ENCODE measurements at places on chromosomes 7 and 10.

GRCh38 chr10:24277771-24278170 lies 68.8 kb downstream of the KIAA1217 start:
- peak; percentile 97 for DNase-seq

GRCh38 chr7:3153118-3153517 lies 109.5 kb upstream of the CARD11 start:
- DNase-seq, result no peak

DNA sequence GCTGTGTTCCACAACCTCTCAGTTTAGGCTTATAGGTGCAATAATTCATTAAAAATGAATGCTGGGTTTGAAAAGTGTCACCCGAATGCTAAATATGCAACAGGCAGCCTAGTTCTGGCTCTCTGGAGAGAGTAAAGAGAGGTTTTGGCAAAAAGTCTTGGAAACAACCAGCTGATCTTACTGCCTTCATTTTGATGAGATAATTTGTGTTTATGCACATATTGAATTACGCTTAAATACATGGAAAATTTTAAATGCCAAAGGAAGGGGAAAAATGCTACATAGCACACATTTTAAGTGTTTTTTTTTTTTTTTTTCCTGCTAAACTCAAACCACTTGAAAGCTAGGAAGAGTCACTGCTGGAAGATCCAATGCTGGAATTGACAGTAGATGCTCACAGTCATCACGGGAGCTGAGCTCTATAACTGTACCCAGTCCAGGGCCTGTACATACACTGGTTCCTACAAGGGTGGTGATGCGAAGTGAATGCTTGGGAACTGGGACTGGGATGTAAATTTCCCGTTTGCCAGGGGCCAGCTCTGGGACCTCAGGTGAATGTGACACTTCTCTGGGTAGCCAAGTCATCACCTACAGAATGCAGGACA lies 151.5 kb downstream of the PFKFB3 start:
- no peak for DNase-seq

- DNase-seq, result peak; percentile 70
These were observed 3.4 kb downstream of the LRRC27 start for GRCh38 chr10:132335189-132336063.

- peak; percentile 19 for DNase-seq
These were observed 62.7 kb upstream of the DDC start for GRCh38 chr7:50627824-50628361.

DNA sequence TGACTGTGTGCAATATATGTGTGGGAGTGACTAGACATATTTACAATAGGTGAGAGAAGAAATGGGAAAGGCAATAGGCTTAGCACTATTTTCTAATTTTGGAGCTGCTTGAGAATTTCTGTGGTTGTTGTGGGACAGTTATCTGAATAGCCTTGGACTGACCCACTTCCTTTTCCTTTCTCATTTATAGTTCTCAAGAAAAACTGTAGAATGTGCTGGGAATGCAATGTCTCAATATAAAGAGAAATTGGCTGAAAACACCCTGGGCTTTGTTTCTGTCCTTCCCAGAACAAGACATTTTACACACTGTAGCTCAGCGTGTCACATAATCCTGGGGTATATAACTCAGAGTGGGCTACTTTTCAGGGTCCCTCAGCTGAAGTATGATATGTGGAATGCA lies 153.0 kb upstream of the RHOBTB1 start:
- peak; percentile 23 for DNase-seq

GRCh38 chr7:79458796-79459195 lies 5.3 kb upstream of the MAGI2 start:
- DNase-seq, result peak; percentile 48

DNA sequence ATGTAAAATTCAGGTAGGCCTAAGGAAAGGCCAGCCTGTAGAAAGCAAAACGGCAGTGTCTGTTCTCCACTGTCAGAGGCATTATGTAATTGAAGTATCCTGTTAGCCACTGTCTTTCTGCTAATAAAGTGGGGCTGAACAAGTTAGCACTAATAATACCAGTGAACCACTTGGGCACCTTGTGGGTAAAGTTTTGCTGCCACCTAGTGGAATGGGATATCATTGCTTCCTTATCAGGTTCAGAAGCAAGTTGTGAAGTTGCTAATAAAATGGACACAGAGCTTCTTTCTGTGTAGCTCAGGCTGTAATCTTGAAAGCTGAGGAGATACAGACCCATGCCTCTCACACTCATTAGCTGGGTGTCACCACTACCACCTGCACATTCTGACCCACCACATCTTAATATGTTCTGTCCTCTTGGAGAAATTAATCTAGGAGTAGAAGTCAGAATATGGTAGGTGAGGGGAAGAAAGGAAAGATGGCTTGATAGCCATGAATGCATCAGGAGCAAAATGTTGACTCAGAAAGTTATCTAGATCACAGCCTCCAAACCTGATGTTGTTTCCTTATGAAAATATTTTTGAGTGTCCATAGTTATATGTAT lies 175.1 kb downstream of the SEPTIN7 start:
- DNase-seq, result peak; percentile 77

DNA sequence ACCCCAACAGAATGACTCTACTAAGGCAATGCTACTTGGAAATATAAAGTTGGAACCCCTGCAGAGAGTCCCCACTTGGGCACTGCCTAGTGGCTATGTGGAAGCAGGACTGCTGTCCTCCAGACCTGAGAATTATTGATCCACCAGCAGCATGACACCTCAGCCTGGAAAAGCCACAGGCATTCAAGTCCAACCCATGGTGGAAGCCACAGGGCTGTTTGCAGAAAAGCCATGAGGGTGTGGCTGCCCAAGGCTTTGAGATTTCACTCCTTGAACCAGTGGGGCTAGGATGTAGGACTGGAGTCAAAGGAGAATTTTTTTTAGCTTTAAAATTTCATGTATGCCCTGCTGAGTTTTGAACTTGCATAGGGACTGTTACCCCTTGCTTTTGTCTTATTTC lies 13.6 kb upstream of the GHRHR start:
- no peak for DNase-seq

GRCh38 chr7:113394856-113395255 lies 276.5 kb upstream of the SMIM30 start:
- peak; percentile 7 for DNase-seq

DNA sequence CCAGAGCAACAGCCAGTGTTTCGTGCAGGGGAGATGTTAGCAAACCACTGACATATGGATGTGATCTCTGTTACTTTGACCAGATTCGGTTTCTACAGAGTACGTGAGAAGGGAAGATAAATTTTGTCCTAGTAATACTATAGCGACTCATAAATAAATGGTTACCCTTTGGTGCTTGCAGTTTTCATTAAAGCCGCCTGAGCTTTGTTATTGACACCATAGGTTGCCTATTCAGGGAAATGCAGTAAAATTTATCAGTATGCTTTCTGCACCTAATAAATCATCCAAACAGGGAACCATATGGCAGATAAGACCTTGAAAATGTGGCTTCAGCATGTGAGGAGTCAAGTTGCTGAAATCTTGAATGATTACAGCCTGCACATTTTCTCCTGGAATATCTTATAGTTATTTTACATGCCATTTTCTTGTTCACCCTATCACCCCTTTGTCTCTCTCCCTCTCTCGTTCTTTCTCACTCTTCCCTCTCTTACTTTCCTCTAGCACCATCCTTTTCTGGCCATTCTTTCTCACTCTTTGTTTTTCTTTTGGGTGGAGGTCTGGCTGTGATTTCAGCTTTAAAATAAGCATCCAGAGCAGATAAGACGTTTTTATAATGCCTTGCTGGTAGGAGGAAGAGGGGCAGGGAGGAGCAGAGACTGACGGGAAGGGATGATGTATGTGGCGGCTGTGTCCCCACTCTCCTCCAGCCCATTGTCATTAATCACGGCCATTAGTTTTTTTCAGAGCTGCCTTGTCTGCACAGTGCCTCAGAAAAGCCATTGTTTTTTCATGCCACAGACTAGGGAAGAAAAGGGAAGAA lies 182.5 kb downstream of the LRMDA start:
- DNase-seq, result no peak

DNA sequence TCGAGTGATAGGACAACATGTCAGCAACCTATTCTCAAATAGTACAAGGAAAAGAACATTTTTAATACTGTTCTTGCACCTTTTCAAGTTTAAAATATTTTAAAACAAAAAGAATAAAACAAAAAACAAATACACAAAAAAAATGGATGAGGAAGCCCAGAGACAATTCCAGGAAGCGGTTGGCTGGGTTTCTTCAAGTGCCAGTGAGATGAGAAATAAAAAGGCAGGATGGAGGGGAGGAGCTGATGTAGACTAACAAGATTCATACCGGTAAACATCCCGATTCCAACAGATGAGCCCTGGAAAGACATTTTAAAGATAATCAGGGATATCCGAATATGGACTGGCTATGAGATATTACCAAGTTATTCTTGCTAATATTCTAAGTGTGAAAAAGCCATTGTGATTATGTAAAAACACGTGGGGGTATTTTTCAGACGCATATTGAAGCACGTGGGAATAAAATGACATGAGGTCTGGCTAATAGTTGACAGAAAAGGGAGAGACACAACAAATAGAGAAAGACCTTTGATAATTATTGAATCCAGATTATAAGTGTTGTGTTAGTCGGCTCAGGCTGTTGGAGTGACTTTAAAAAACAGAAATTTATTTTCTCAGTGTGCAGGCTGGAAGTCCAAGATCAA lies 101.3 kb upstream of the LRRC4 start:
- DNase-seq, result no peak

- peak; percentile 61 for DNase-seq
These were observed 502.6 kb downstream of the NRG3 start for GRCh38 chr10:82377608-82378007.

- peak; percentile 86 for DNase-seq
These were observed 3.2 kb upstream of the MRPS24 start for GRCh38 chr7:43872406-43873110.

GRCh38 chr7:12975412-12975811 lies 288.0 kb downstream of the ARL4A start:
- no peak for DNase-seq

- peak; percentile 96 for DNase-seq
These were observed 227.6 kb upstream of the NPSR1 start for GRCh38 chr7:34430456-34430855.

DNA sequence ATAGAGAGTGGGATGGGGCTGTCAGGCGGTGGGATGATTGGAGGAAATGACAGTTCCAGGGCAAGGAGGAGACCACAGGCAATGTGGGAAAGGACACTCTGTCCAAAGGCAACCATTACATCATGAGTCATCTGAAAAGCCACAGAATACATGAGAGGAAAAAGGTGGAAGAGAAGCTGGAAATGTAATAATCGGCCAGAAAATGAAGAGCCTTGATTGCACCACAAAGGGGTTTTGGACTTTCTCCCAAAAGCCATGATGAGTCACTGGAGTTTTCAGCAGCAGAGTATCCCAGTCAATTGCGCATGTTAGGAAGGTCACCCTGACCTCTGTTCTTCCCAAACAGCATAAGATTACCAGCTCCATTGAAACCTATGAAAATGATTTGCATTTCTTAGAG lies 222.0 kb downstream of the LHFPL3 start:
- DNase-seq, result no peak

DNA sequence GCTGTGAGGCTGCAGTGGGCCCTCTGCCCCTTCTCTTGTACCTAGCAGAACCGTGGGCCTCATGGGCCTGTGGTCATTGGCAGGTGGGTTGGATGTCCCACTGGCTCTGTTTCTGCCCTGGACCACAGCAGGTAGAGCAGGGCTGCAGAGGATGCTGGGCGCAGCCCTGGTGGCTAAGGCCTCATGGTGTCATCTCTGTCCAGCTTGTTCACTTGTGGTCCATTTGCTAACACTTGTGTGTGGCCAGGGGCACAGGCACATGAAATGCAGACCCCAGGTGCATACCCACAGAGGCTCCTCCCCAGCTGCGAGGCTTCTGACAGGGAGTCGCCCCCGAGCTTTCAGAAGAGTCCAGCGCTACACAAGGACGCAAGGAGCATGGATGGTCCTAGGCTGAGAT lies 22.4 kb upstream of the TBRG4 start:
- no peak for DNase-seq

DNA sequence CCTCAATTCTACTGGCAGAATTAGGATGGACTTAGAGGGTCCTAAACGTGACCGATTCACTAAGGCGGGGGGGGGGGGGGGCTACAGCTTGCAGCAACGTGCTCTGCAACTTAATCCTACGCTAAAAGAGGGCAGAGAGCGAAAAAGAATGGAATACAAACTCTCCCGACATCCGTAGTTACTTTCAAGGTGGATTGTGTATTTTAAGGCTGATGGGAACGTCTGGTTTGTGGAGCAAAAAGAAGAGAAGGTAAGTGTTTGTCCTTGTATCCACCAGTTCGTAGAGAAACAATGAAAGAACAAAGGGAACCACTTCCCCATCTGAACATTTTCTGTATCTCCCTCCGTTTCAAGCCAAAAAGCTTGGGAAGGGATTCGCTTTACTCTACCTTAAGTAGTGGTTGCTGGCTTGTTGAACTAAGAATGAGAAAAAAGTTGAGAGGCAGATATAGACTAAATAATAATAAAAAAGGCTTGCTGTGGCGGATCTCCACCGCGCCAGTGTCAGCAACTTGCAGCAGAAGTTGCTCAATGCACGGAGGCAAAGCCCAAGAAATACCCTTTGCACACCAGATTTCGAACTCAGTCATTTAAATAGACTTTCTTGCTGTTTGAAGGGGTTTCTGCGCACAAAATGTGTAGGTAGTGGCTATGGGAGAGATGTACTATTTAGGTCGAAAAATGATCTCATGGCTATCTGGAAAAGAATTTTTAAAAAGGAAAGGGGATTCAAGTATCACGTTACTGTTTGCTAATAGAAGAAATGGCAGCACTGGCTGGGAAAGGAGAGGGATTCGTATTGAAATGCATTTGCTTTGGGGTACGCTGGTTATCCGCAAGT lies 736 bp downstream of the SKIDA1 start:
- peak; percentile 69 for DNase-seq

GRCh38 chr10:120833222-120833928 lies 17.8 kb upstream of the WDR11 start:
- no peak for DNase-seq

GRCh38 chr10:103479135-103479534 lies at the start of gene CALHM3:
Gene CALHM3 (minus strand): TSS chr10:103479240. CDS start chr10:103479032, 208 bp downstream.
- DNase-seq, result no peak

GRCh38 chr7:88457320-88457719 lies 150.6 kb upstream of the STEAP4 start:
- no peak for DNase-seq

GRCh38 chr7:26633557-26633956 lies 230.8 kb downstream of the SKAP2 start:
- no peak for DNase-seq

- DNase-seq, result no peak
These were observed 63.8 kb downstream of the ICA1 start for GRCh38 chr7:8197994-8198698.

GRCh38 chr10:117053482-117053881 lies 48.5 kb upstream of the SHTN1 start:
- no peak for DNase-seq
